ENCODE measurements at places on chromosomes 11 and 22.

GRCh38 chr11:75945446-75945845, 130.4 kb downstream of the UVRAG start:
- no peak for DNase-seq

- DNase-seq: no peak
Measured at GRCh38 chr11:105923807-105924206, 98.2 kb downstream of the MSANTD4 start.

DNA sequence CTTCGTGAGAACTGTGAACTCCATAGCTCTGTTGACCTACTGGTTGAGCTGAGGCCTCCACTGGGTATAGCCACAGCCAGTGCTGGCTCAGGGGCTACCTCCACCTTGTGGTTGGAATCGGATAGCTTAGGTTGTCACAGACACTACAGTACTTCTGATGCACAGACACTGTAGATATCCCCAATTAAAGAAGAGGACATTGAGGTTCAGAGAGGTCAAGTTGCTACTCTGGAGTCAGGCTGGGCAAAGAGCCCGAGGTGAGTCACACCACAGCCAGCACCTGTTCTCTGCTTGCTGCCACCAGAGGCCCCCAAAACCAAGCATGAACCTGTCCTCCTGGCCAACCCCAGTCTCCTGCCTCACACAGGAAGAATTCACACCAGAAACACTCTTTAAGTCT, 5.4 kb downstream of the UFD1 start:
- no peak for DNase-seq

- no peak for DNase-seq
Measured at GRCh38 chr22:20503816-20504215, 3.6 kb upstream of the MED15 start.

GRCh38 chr11:2508793-2509192, 64.0 kb downstream of the KCNQ1 start:
- DNase-seq: no peak

DNA sequence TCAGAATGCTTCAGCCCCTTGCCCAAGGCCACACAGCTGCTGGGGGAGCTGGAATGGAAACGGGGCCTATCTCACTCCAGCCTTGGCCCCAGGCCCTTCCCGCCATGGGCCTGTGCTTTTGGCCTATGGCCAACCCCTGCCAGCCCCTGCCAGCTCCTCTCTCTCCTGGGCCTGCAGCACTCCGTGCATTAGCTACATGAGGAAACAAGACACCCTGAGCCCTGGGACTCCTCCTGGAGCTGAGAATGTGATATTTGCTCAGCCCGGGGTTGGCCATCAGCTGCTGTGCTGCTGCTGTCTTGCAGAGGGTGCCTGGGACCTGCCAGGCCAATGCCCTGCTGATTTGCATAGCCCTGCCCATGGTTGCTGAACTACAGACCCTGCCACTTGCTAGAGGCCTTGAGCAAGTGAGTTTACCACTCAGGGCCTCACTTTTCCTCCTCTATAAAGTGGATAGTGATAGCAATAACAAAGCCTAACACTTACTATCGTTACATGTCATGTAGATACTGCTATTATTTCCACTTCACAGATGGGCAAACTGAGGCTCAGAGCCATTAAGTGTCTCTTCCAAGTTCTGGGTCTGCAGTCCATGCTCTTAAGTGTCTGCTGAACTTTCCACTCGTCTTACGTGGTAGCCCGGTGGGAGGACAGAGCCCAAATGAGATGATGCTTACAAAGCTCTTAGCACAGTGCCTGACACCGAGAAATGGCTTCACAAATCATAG, 99.6 kb downstream of the KIAA1671 start:
- no peak for DNase-seq

GRCh38 chr22:41587347-41587723, 2.3 kb downstream of the PMM1 start:
- DNase-seq: no peak

DNA sequence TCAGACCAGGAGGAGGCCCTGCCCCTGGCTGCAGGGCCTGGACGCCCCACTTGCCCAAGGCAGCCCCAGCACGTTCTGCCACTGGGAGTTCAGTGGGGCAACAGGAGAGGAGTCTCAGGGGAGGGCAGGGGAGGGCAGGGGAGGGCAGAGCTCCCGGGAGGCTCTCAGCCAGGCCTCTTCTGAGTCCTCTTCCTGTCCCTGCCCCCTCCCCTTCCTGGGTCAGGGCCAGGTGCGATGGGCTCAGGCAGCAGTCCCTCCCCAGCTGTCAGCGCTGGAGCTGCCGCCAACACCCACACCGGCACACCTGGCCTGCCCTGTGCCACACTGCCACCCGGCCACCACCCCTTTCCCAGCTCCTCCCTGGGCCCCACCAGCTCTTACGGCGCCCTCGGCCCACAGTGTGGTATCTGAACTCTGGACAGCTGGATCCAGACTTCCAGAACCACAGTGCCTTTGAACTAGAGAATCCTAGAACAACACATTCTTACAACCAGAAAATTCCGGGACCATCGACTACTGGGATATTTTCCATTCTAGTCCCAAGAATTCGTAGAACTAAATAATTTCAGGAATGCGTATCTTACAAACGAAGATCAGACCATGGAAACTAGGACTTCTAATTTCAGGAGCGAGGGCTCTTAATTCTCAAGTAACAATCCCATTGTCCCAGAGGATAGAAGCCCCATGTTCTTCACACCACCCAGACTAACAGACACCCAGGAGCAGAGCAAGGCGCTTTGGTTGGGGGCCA, 21.8 kb downstream of the RPL3 start:
- DNase-seq: no peak

- no peak for DNase-seq
Measured at GRCh38 chr11:77479746-77480352, 6.0 kb upstream of the PAK1 start.

- DNase-seq: no peak
Measured at GRCh38 chr22:45830531-45831245, 146.3 kb downstream of the WNT7B start.

GRCh38 chr11:20154381-20154780, 5.9 kb downstream of the DBX1 start:
- no peak for DNase-seq

- DNase-seq: no peak
Measured at GRCh38 chr22:37219533-37219932, 7.3 kb upstream of the SSTR3 start.

- DNase-seq: no peak
Measured at GRCh38 chr11:73997120-73997770, 11.6 kb downstream of the UCP3 start.
